Psoas muscle (tissue), 8 donors: ENCODE measurements at places on chromosomes 3 and 15.

DNA sequence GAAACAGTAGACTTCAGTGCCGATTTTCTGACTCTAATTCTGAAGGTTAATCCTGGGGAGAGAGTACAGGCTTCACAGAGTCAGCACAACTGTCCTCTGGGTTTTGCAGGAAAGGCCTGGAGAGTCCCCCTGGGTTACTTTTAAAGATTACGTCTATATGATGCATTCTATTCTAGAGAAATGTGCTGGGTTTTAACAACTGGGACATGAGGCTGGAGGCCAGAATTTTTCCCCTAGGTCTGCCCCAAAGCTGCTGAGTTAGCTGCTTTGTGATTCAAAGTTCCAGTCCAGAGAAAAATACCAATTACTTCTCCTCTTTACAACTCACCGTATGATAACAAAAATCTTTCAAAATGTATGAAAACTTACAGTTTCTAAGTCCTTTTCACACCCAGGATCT lies 240.7 kb upstream of the TPRG1 start:
- DNase-seq, result no peak

DNA sequence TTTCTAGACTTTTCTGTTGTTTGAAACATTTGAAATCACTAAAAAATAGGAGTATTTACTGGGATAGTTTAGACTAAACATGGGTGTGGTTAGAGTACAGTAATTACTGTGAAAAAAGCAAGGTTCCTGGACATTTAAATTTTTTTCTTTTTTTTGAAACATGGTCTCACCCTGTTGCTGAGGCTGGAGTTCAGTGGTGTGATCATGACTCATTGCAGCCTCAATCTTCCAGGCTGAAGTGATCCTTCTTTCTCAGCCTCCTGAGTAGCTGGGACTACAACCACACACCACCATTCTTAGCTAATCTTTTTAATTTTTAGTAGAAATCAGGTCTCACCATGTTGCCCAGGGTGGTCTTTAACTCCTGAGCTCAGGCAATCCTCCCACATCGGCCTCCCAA lies 20.4 kb upstream of the CELF6 start:
- DNase-seq, result no peak

GRCh38 chr3:27573138-27573537 lies 89.0 kb upstream of the SLC4A7 start:
- no peak for DNase-seq

DNA sequence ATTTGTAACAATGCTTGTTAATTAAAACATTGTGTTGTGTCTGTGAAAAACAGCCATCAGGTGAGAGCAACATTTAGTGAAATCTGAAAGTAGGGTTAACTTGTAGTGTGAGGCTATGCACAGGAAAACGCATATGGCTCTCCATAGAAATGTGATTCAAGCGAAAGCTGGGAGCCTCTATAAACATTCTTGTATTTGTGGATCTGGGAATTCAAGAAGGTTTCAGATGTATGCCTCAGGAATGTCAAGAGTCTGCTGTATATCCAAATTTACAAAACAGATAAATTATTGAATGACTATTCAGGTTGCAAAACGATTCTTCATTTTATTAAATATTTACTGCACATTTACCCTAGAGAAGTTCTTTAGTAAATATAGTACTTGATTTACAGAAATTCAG lies 166.0 kb downstream of the THSD4 start:
- DNase-seq, result no peak

GRCh38 chr15:28132524-28133275 lies 33.6 kb upstream of the OCA2 start:
- no peak for DNase-seq

- DNase-seq, result no peak
Observed at GRCh38 chr3:131328721-131329120, 52.9 kb upstream of the NUDT16 start.
